ENCODE measurements at places on chromosomes 13 and 19.
A peak's percentile ranks its signal among the peaks of the same experiment; 100 is the strongest.

- peak; percentile 6 for DNase-seq
- no peaks in the 10 kb centered on the region for H3K36me3 ChIP-seq
- no peaks in the 10 kb centered on the region for H3K4me1 ChIP-seq
- H3K4me3 ChIP-seq, result no peak overlapping the region
Measured at GRCh38 chr19:29547981-29548380, 22.2 kb downstream of the VSTM2B start.

GRCh38 chr19:40165362-40165937 lies 25.8 kb upstream of the MAP3K10 start:
- no peak overlapping the region for H3K4me3 ChIP-seq
- no peaks in the 10 kb centered on the region for H3K27me3 ChIP-seq
- H3K36me3 ChIP-seq, result no peaks in the 10 kb centered on the region
- peak; percentile 79 for DNase-seq

DNA sequence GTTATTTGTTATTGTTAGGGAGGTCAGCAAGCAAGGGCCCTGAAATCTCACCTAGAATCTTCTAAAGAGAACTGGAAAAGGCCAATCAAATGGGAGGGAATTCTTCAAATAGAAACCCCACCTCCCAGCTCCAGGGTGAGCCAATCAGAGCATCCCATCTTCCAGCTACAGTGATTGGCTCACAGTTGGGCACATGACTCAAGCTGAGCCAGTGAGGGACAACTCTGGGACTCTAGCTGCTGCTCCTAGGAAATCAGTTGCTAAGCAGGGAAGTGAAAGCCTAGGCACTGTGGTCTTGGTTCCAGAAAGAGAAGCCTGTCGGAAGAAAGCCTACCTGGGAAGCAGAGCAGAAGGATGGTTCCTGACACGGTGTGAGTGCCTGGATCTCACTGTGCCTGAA lies 13.4 kb downstream of the TM6SF2 start:
- H3K36me3 ChIP-seq, result no peaks in the 10 kb centered on the region
- no peak overlapping the region for H3K27ac ChIP-seq
- H3K4me1 ChIP-seq, result peaks cover 10% of the 10 kb centered on the region
- no peak overlapping the region for H3K4me3 ChIP-seq
- peaks cover 72% of the 10 kb centered on the region for H3K27me3 ChIP-seq
- DNase-seq, result no peak

DNA sequence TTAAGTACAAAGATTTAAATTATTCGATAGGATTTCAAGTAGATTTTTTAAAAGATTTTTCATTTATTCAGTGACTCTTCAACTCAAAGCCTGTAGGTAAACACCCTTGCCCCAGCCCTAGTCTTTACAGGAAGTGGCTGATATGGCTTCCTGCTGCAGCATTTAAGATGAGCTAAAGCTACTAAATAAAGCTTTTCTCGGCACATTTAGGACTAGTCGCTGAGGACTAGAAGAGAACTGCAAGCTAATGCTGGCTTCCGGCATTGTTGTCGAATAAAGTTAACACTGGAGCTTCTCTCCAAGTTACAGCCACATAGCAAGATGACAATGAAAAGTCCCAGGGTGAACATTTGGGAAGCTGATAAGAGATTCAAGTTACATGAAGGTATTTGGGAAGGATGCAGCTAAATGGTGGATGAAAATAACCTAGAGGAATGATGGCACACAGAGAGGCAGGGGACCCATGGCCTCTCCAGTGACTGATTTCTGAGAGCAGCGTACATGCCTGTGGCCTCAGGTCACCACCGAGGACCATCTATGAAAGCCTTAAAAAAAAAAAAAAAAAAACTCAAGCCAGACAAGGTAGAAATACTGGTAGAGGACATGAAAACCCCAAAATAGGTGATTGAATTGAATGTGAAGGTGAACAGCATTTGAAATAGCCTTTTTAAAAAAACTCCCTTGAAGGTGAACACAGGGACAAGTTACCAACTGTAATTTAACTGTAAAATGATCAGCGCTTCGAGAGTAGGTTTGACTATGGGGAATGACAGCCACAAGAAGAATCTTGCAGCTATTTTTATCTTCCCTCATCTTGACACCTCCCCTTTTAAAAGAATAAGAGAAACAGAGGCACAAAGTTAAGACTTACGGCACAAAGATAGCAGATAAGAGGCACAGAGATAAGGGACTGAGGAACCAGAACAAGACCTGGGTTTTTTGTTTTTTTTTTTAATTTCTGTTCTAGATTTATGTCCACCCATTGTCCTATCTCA lies 155.4 kb downstream of the DCT start:
- peak overlapping the region; percentile 86 for H3K27ac ChIP-seq
- peaks cover 61% of the 10 kb centered on the region for H3K4me1 ChIP-seq
- no peaks in the 10 kb centered on the region for H3K27me3 ChIP-seq
- H3K4me3 ChIP-seq, result no peak overlapping the region

- H3K27me3 ChIP-seq, result peaks cover 15% of the 10 kb centered on the region
- no peaks in the 10 kb centered on the region for H3K36me3 ChIP-seq
Measured at GRCh38 chr19:6499052-6499790, 2.9 kb downstream of the TUBB4A start.

- no peak overlapping the region for H3K27ac ChIP-seq
- no peak for DNase-seq
- no peaks in the 10 kb centered on the region for H3K36me3 ChIP-seq
Measured at GRCh38 chr13:27037571-27037970, 134.0 kb downstream of the USP12 start.

DNA sequence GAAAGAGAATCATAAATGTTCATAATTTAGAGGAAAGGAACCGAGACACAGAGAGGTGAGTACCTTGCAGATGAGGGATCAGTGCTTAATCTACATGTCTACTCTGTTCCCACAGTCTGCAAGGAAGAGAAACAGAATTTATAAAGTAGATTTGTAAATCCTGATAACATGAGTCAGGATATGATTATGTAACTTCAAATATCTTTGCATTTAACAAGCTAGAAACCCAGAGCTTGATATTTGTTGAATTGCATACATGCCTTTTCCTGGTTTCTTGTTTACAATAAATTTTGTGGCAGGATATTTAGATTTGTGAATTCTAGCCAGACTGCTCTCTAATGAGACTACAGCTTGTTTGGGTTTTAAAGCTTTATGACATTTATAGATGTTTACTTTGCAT lies 219.2 kb downstream of the ENOX1 start:
- peaks cover 9% of the 10 kb centered on the region for H3K27me3 ChIP-seq
- no peaks in the 10 kb centered on the region for H3K36me3 ChIP-seq
- H3K27ac ChIP-seq, result no peak overlapping the region
- H3K4me1 ChIP-seq, result no peaks in the 10 kb centered on the region

DNA sequence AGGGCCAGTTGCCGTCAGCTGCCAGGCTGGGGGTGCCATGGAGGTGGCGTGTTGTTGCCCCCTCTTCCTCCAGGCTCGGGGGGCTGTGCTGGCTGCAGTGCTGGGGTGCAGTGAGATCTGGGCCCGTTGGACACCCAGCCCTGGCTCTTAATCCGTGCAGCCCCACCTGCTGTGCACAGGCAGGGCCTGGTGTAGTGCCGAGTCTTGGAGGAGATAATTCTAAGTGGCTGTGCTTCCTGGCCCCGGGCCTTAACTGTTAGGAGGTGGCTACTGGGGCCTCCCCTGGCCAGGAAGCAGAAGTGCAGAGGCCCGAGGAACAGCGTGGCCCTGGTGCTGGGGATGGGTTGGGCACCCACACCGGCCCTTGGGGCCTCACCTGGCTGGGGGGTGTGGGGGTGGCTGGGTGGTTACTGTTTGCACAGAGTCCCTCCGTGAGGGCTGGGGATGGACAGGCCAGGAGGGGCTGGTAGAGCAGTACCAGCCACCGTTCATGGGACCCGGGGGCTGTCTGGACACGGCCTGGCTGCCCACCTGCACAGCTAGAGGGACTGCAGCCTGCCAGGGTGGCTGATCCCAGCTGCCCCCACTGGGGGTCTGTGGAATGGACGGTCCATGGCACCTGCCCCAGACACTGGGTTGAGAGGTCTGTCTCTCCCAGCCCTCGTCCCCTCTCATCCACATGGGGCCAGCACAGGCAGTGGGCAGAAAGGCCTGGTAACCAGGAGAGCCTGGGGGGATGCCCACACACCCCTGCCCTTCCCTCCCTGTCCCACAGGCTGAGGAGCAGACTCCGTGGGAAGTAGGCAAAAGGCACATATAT lies 3.3 kb downstream of the GPX4 start:
- DNase-seq, result no peak
- H3K27me3 ChIP-seq, result no peaks in the 10 kb centered on the region
- peak overlapping the region; percentile 56 for H3K4me3 ChIP-seq
- peak overlapping the region; percentile 79 for H3K27ac ChIP-seq

GRCh38 chr19:1411255-1412191 lies 4.1 kb downstream of the DAZAP1 start:
- peak overlapping the region; percentile 96 for H3K4me3 ChIP-seq
- peak overlapping the region; percentile 97 for H3K27ac ChIP-seq
- H3K4me1 ChIP-seq, result peaks cover 74% of the 10 kb centered on the region
- H3K36me3 ChIP-seq, result peaks cover 76% of the 10 kb centered on the region
- no peak for DNase-seq
- H3K27me3 ChIP-seq, result no peaks in the 10 kb centered on the region

- H3K4me3 ChIP-seq, result peak overlapping the region; percentile 12
- H3K27ac ChIP-seq, result no peak overlapping the region
- DNase-seq, result no peak
Measured at GRCh38 chr19:1566392-1567115, 1.6 kb downstream of the MEX3D start.

DNA sequence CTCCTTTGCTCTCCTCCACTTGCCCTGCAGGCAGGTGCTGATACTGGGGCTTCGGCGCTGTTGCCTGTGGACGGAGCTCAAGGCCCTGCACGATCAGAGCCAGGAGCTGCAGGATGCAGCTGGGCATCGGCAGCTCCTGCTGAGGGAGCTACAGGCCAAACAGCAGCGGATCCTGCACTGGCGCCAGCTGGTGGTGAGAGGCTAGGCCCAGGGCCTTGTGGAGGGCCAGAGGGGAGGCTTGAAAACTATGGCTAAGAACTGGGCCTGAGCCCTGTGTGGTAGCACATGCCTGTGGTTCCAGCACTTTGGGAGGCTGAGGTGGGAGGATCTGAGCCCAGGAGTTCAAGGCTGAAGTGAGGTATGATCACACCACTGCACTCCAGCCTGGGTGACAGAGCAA lies 6.3 kb downstream of the HAUS5 start:
- peaks cover 86% of the 10 kb centered on the region for H3K36me3 ChIP-seq
- H3K4me1 ChIP-seq, result peaks cover 2% of the 10 kb centered on the region
- H3K27ac ChIP-seq, result no peak overlapping the region
- no peaks in the 10 kb centered on the region for H3K27me3 ChIP-seq
- no peak for DNase-seq
- H3K4me3 ChIP-seq, result no peak overlapping the region

DNA sequence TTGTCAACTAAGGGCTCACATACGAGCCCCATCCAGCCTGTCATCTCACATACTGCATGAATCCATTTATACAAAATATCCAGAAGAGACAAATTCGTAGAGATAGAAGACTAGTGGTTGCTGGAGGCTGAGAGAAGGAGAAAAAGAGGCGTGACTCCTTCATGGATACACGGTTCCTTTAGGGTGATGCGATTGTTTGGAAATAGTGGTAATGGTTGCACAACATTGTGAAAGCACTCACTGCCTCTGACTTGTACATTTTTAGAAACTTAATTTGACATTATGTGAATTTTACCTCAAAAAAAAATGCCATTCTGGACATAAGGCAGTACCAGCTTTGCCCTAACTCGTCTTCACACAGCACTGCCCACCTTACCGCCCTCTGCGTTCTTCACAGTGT lies 27.3 kb downstream of the IGFL1 start:
- peaks cover 72% of the 10 kb centered on the region for H3K27me3 ChIP-seq
- H3K27ac ChIP-seq, result no peak overlapping the region
- H3K4me3 ChIP-seq, result no peak overlapping the region
- no peak for DNase-seq

GRCh38 chr19:33394723-33395560 lies 21.4 kb downstream of the CEBPG start:
- no peak overlapping the region for H3K4me3 ChIP-seq
- no peaks in the 10 kb centered on the region for H3K27me3 ChIP-seq
- DNase-seq, result no peak
- no peak overlapping the region for H3K27ac ChIP-seq
- H3K36me3 ChIP-seq, result peaks cover 3% of the 10 kb centered on the region

DNA sequence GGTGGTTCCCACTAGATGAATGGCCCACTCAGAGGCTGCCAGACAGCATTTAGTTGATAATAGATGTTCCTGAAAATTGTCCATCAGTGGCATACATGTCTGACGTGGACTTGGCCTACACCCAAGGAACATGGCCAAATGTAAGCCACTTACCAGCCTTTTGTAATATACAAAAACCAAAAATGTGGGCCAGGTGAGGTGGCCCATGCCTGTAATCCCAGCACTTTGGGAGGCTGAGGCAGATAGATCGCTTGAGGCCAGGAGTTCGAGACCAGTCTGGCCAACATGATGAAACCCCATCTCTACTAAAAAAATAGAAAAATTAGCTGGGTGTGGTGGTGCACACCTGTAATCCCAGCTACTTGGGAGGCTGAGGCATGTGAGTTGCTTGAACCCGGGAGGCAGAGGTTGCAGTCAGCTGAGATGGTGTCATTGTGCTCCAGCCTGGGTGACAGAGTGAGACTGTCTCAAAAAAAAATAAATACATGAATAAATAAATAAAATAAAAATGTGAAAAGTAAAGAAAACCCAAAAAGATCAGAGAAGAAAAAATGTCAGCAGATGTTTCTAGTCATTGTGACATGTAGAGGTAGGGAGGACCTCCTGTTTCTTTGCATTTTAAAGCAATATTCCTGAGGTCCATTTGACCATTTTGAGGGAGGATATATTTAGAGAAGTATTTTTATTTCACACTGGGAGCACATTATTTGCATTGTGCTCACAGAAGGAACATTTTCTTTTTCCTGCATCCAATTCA lies 7.1 kb upstream of the WTIP start:
- no peak overlapping the region for H3K4me3 ChIP-seq
- H3K27me3 ChIP-seq, result peaks cover 7% of the 10 kb centered on the region
- H3K27ac ChIP-seq, result peak overlapping the region; percentile 79
- H3K4me1 ChIP-seq, result peaks cover 21% of the 10 kb centered on the region
- H3K36me3 ChIP-seq, result peaks cover 44% of the 10 kb centered on the region

- no peak for DNase-seq
- H3K4me1 ChIP-seq, result peaks cover 4% of the 10 kb centered on the region
- H3K36me3 ChIP-seq, result peaks cover 46% of the 10 kb centered on the region
- peaks cover 5% of the 10 kb centered on the region for H3K27me3 ChIP-seq
- no peak overlapping the region for H3K4me3 ChIP-seq
Measured at GRCh38 chr19:56086671-56087430, 34.2 kb downstream of the ZNF787 start.

DNA sequence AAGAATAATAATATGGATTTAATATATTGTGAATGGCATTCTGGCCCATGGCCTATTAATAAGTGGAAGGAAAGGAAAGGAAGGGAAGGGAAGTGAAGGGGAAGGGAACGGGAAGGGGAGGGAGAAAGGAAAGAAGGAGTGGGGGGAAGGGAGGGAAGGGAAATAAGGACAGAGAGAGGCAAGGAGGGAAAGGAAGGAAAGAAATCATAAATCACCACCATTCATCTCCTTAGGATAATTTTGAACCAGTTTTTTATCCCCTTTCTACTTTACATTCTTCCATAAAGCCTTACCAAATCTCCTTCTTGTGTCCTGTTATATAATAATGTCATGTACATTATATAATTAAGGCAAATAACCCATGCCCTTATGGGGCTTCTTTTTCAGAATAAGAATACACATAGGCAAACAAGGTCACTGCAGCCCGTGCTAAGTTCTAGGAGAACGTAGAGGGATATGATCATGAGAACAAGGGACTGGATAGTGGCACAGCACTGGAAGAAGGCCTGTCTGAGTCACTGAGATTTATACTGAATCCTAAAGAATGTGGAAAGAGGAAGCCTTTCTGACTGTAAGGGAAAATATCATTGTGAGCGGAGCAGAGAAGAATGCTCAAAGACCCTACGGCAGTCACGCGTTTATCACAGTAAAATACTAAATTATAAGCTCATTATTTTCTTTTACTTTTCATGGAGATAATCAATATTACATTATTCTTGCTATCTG lies 444.5 kb upstream of the GPC6 start:
- H3K4me1 ChIP-seq, result no peaks in the 10 kb centered on the region
- no peak overlapping the region for H3K4me3 ChIP-seq
- H3K36me3 ChIP-seq, result no peaks in the 10 kb centered on the region
- no peaks in the 10 kb centered on the region for H3K27me3 ChIP-seq
- no peak overlapping the region for H3K27ac ChIP-seq

Measured in activated T-cell treated with anti-CD3 and anti-CD28 coated beads, Interleukin-2, amount 50 U/mL, for 24 hours (primary cell).